ENCODE measurements at places on chromosomes 3 and 15.

- DNase-seq, result no peak
Measured at GRCh38 chr3:123621850-123622189, 37.0 kb upstream of the HACD2 start.

DNA sequence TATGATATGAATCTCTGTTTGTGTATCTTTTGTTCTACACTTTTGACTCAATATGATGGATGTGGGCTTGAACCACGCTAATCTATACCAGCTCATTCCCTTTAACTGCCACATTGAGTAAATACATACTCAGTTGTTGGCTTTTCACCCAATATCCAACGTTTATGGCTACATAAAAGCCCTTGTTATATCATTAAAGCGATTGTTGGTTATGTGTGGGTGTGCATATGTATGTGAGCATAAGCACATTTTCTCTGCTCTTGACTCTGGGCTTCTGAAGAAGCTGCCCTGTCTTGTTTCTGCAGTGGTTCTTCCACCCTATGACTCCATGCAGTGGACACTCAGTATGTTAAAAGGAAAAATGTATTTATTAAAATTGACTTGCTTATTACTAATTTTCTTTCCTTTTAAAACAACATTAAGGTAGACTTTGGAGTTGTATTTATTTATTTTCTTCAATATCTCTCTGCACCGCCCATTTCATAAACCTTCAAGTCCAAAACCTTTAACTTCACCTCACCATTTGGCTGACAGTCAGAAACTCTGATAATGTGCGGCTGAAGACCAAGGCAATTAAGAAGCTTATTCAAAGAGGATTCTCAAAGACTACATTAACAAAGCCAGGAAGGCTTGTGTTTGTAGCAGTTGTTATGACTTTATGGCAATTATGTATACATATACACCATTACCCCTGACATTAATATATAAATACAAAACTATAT lies 156.1 kb downstream of the THRB start:
- no peak for DNase-seq

DNA sequence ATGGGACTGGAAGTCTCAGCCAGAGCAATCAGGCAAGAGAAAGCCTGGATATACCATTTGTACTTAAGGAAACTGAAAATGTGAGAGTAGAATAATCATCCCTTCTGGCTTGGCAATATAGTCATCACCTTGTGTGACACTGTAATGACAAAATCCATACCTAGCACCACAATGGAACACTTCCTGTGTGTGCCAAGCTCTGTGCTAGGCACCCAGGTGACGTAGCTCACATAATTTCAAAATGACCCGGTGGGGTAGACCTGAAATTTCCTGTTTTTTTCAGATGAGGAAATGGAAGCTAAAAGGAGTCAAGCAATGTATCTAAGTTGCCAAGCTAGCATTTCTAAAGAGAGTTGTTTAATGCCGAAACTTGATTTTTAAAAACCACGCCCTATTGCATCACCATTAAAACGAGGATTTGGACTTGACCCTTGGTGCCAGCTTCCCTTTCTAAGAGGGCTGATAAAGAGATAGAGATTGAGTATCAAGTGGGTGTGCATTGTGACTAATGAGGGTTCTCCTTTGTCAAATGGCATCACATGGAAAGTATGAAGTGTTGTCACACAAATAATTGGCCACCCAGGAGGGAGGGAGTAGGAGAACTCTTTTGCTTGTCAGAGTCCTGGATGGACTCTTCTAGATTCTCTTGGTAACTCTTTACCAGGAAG lies 141.3 kb upstream of the PDZRN3 start:
- no peak for DNase-seq

- DNase-seq, result no peak
Measured at GRCh38 chr15:90606641-90607040, 76.9 kb downstream of the CRTC3 start.

DNA sequence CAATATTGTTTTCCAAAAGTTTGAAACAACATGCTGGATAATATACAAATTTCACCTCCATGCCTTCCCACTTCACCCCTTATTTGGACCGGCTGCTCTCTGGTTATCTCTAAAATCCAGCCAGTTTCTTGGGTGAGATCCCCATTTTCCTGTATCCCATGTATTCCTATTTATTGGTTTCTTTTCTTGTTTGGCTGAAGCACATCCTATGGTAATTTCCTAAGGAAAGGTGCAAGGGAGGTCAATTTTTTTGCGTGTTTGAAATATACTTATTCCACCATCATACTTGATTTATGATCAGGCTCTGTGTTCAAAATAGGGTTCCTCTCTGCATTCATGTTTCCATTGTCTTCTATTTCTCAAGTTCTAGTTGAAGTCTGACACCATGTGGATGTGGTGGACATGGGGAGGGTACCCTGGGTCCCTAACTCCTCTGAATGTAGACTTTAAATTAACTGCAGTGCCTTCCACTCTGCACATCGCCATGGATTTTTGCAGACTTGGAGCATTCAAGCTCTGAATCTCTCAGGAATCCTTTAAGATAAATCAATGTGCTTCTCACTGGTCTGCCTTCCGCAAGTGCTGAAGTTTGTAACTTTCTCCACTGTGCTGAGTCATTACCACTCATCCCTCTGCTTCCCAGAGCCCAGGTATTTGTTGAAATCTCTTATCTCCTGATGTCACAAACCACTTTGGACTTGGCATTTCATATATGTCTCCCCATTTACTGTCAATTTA lies 52.1 kb upstream of the TLE3 start:
- DNase-seq, result no peak

DNA sequence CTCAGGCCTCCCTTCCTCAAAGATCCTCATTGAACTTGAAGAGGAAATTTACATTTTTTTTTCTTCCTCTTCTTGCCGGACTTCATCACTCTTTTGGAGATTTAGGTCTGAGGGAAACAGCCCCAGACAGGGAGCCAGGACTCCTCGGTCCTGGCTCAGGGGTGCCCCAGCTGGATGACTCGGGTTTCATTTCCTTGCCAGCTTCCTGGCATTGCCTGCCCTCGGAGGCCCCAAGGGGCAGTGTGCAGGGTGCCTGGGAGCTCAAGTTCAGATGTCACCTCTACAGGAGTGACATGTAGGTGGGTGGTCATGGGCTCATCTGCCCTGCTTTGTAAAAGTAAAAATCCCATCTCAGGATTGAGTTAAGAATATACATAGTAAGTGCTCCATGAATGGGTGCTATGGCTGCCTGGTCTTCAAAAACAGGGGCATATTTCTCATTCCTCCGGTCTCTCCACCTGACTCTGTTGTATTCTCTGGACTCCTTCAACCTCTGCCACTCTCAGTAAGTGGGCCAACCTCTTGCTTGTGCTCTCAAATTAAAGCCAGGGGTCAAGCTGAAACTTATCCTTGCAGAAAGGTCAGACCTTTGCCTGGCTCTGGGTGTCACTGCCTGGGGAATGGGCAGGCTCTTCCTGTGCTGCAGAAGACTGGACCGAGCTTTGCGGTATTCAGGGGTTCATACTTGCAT lies 51.8 kb downstream of the SMAD6 start:
- DNase-seq, result no peak

GRCh38 chr3:42983927-42984326 lies 4.8 kb downstream of the GASK1A start:
- no peak for DNase-seq

GRCh38 chr15:74399100-74399499 lies 31.7 kb upstream of the CYP11A1 start:
- no peak for DNase-seq

DNA sequence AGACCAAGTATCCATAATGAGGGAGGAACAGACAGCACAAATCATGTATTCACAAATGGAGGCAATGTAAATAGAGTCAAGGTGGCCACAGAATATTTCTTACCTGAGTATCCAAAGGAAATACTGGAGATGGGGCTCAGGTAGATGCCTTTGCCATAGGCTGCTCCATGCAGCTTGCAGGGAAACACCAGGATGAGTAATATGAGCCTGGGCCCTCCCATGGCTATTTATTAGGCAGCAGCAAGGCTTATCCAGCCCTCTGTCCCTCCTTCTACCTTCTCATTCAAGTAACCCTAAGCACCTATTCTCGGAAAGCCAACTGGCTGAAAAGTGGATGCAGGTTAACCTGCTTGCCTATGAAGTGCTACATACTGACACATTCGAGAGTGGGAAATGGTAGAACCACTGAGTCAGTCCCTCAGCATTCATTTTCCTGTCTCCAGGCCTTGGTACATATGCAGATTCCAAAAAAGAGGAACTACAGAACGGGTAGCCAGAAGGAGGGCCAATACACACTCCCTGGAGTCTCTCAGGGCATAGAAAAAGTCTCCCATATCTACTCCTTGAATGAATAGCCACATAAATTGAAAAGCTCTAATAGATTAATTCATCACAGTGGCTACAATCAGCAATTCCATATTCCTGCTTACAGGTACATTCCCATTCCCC lies 18.3 kb upstream of the PKM start:
- no peak for DNase-seq
